Suppressor macrophage (primary cell): ENCODE measurements at places on chromosomes 7 and 10.
A peak's percentile ranks its signal among the peaks of the same experiment; 100 is the strongest.

GRCh38 chr10:43698156-43698555 lies 49.5 kb upstream of the ZNF32 start:
- DNase-seq: no peak

DNA sequence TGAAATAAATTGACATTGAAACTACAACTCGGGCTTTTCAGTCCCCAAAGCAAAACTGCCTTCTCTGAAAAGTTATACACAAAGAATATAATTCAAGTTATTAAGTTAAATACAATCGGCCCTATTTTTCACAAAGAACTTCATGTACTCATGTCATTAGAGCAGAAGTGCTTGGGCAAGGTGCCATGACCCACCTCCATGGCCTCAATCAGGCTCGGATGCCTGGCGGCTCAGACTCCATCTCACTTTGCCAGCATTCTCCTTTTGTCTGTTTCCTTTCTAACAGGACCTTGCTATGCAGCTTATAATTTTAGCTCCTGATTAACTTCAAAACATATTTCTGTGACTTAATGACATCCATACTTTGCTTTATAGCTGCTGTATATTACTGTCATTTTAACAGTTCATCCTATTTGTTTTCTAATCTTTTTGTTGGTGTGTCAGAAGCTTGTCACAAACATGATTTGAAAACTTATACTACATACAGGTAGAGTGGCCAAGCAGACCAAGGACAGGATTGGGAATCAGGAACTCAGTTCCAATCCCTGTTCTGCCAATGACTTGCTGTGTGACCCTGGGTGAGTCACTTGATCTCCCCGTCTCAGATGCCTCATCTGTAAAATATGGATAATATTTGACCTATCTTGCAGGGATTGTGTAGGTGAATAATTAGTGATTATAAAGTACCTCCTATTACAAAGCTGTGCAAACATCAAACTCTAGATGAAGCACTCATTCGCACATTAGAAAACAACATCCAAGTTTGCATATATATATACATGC lies 60.8 kb upstream of the ITGA8 start:
- DNase-seq: no peak

GRCh38 chr10:4981722-4982471 lies 18.7 kb downstream of the AKR1C1 start:
- no peak for DNase-seq

DNA sequence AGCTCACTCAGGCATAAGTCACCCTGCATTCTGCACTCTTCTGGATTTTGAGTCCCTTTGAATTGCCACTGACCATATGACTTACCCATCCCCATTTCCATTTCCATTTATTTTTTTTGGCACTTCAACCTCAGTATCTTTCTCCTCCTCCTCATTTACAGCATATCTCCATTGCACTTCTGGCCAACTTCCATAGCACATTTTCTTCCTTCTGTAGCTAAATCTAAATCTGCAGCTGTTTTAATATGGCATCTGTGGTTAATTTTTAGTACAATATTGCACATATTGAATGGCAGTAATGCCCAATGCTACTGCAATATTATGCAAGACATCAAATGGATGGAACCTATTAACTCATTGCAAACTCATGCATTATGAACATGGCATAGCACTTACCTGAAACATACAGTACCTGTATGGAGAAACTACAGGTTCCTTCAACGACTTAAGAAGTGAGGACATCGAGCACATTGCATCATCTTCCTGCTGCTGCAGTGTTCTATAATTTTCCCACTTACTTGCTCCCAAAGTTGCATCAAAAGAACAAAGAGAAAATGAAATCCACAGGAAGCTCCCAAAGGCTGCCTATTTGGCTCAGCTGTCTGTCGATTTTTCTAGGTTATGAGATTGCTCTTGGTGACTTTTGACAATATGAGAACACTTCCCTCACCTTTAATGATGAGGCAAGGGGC lies 55.7 kb downstream of the LRRTM3 start:
- DNase-seq: no peak

- DNase-seq: no peak
Observed at GRCh38 chr7:2966466-2967078, 77.1 kb downstream of the CARD11 start.

DNA sequence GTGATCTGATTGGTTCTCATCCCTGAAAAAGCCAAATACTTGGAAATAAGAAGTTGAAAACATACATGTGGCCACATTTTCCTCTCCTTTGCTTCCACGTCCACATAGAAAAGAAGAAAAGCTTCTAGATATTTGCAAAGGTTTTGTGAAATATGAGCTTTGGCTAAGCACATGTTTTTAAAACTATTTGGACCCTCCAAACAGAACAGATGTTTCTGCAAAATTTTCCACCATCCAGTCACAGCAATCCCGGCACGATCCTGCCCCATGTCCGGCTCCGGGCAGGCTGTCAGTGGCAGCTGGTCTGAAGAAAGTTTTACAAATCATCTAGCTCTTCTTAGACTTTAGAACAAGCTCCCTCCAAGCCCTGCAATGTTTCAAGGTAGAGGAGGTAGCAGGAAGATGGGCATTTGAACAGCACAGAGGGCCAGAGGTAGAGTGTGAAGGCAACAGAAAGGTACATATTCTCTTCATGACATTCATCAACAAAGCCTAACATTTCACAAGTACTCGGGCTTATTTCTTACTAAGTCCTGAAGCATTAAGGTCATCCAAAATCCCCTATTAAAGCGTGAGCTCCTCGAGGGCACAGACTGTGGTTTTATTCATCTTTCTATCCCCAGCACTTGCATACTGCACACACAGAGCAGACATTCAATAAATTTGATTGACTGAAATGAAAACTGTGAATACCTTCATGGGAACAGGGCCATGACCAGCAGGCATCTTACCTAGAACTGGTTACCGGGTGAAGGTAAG lies 110.1 kb downstream of the JAZF1 start:
- no peak for DNase-seq

- no peak for DNase-seq
Observed at GRCh38 chr10:103931603-103932002, 13.6 kb upstream of the STN1 start.

DNA sequence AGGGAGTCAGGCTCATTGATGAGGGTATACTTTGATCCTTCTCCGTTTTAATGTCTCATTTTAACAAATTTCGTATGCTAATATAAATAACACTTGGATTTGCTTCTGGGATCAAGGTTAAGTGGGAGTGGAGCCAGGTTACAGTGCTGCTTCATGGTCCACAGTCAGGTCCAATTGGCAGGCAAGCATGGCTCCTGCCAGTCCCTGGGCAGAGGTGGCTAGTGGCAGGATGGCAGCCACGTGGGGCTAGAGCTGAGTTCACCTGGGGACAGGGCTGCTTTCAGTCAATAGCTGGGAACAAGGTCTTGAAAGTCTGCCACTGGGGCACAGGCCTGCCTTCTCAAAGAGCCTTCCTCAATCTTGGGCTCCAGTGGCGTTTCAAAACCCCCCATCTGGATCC lies 16.0 kb upstream of the VWA2 start:
- DNase-seq: no peak

GRCh38 chr7:46448478-46448877 lies 527.4 kb upstream of the IGFBP3 start:
- no peak for DNase-seq

DNA sequence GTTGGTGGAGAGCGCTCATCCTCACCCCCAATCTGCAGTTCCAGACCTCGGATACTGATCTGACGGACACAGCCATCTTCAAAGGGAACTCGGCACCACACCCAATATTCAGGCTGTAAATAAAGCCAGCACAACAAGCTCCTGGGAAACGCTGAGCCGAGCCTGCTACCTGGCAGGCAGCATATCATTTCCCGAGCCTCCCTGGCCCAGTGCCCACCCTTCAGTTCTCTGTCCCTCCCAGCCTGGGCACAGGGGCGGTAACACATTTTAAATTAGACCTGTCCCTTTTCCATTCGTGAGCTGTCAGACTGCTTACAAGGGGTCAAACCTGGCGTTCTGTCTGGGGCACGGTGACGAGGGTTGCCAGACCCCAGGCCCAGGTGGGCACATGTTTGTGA lies 250.5 kb downstream of the ARHGAP12 start:
- no peak for DNase-seq

DNA sequence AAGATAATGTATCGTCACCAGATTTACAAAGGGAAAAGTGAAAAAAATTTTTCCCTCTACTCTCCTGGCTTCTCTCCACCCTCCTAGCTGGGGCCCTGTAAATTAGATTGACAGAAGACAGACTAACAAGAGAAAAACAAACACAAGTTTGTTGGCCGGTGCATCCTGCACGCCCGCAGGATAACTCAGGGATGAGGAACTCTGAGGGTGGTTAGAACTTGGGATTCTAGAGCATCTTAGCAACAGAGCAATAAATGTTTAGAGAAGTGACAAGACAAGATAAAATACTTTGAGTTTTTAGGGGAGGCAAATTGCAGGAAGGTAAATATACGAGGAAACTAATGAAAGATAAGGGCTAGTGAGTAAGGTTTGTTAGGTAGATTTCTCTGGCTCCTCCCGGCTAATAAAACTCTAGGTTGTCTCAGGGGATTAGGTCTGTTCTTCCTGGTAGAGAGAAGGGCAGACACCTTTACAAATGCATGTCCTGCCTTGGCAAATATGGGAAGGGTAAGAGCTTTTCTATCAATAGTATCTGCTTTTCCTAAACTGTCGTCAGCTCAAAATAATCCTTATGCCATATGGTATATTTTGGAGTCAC lies 4.3 kb upstream of the UCN3 start:
- no peak for DNase-seq

DNA sequence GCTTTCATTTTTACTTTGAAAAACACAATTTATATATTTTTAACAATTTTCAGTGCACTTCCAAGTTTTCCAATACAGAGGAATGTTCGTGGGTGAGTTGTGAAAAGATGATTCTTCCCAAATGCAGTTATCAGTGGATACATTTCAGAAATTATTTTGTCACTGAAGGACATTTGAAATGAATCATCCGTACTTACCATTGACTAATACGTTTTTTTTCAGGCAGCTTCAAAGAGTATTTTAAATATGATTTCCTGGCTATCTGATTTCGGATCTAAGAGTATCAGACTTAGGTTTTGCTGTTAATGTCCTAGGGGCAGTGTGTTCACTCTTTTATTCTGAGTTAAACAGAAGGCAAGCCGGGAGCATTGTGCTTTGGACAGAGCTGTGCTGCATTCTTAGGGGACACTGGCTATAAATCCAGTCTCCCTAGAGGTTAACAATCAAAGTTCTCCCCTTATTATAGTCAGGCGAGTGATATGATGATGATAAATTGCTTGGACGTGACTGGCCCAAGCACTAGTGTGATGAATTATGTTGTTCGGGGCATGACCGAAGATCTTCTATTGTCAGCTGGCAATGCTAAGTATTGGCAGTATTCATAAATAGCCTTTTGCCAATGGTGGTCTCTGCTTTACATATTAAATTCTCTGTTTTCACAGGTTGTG lies 4.5 kb downstream of the PTER start:
- DNase-seq: no peak

GRCh38 chr10:91340613-91341362 lies 69.4 kb upstream of the HECTD2 start:
- peak; percentile 13 for DNase-seq

- no peak for DNase-seq
Observed at GRCh38 chr10:125023862-125024496, 82.1 kb downstream of the ZRANB1 start.

GRCh38 chr10:72248468-72249151 lies 25.1 kb upstream of the DDIT4 start:
- DNase-seq: peak; percentile 41

DNA sequence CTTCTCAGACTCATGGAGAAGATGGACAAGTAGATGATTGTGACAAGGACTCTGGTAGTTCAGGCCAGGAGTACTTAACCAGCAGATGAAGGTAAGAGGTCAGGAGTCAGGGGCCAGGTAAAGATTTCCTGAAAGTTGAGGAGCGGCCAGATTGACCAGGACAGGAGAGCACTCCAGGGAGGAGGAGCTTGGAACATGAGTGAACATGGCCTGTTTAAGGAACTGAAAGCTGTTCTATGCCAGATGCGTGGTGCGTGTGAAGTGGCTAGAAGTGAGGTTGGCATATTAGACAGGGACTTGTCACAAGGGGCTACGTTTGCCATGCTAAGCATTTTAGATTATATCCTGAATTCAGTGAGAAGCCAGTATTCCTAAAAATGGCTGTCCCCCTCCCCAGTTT lies 157.2 kb downstream of the WNT2 start:
- DNase-seq: peak; percentile 64

- no peak for DNase-seq
Observed at GRCh38 chr7:138872576-138872975, 74.6 kb upstream of the ATP6V0A4 start.

DNA sequence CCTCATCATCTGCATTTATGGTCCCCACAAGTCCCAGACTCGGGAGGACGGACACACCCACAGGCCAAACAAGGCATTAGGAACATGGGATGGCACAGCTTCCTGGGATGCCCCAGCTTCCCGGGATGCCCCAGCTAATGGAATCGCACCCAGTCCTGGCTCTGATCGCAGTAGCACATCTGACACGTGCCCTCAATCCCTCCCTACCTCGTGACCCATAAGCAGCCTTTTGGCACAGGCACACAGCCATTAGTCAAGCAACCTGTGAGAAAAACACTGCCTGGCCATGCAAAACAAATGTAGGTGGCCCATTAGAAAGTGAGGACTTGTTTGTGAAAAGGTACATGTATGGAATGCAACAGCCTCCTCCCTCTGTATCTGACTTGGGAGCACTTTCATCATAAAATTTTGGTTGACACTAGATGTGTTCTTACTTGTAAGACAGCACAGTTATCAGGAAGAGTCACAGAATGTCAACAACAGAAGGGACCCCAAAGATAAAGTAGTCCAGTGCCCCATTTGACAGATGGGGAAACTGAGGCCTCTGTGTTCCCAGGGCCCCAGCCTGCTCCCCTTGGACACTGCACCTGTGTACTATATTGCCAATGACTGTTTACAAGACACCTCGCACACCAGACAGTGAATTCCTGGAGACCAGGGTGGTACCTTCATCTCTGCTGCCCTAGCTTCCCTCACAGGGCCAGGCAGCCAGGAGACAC lies 34.4 kb downstream of the DLG5 start:
- DNase-seq: no peak

- DNase-seq: no peak
Observed at GRCh38 chr7:107207459-107207858, 38.7 kb downstream of the HBP1 start.

- no peak for DNase-seq
Observed at GRCh38 chr10:96740141-96740540, 19.8 kb upstream of the PIK3AP1 start.

- no peak for DNase-seq
Observed at GRCh38 chr7:41975849-41976248, 261.2 kb downstream of the GLI3 start.

GRCh38 chr10:73744664-73744975 lies 448 bp downstream of the SEC24C start:
- DNase-seq: peak; percentile 72

- DNase-seq: peak; percentile 73
Observed at GRCh38 chr7:20329389-20330238, 1.1 kb upstream of the ITGB8 start.

DNA sequence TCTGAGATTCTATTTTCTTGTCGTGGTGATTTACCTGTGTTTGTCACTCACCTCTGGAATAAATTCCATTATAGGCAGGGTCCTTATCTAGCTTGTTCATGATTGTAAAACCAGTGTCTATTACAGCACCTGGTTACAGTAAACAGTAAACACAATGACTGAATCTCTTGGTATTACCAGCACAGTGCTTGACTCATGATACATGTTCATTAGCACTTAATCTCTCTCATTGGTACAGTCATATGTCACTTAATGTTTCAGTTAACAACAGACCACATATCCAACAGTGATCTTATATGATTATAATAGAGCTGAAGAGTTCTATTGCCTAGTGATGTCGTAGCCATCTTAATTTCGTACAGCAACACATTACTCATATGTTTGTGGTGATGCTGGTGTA lies 1.6 kb upstream of the TASOR2 start:
- no peak for DNase-seq
